ENCODE measurements at places on chromosomes 6 and 20.

DNA sequence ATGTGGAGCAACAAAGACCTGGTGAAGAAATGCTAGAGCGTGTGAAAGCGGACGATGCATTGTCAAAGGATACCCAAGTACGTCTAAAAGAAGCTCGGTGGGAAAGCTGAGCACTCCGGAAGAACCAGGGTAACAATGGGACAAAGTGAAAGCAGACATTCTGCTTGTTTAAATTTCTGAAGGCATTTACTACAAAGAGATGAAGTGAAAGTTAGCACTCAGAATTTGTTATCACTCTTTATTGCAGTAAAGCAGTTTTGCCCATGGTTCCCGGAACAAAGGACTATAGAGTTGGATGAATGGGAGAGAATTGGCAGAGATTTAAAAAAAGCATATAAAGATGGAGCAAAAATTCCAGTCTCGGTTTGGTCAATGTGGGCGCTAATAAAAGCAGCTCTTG lies 12.8 kb upstream of the IRAK1BP1 start:
- no peak for DNase-seq
- H3K4me1 ChIP-seq: no peaks in the 10 kb centered on the region
- H3K36me3 ChIP-seq: no peaks in the 10 kb centered on the region
- H3K27ac ChIP-seq: no peak overlapping the region
- no peak overlapping the region for H3K4me3 ChIP-seq
- H3K27me3 ChIP-seq: no peaks in the 10 kb centered on the region

- H3K27me3 ChIP-seq: no peaks in the 10 kb centered on the region
- DNase-seq: no peak
- no peaks in the 10 kb centered on the region for H3K4me1 ChIP-seq
- H3K4me3 ChIP-seq: no peak overlapping the region
- no peaks in the 10 kb centered on the region for H3K36me3 ChIP-seq
Observed at GRCh38 chr6:117985916-117986315, 78.9 kb downstream of the SLC35F1 start.

- H3K36me3 ChIP-seq: no peaks in the 10 kb centered on the region
- H3K27me3 ChIP-seq: no peaks in the 10 kb centered on the region
- no peak overlapping the region for H3K4me3 ChIP-seq
- H3K27ac ChIP-seq: no peak overlapping the region
- no peak for DNase-seq
Observed at GRCh38 chr6:21295506-21296240, 297.9 kb upstream of the SOX4 start.

DNA sequence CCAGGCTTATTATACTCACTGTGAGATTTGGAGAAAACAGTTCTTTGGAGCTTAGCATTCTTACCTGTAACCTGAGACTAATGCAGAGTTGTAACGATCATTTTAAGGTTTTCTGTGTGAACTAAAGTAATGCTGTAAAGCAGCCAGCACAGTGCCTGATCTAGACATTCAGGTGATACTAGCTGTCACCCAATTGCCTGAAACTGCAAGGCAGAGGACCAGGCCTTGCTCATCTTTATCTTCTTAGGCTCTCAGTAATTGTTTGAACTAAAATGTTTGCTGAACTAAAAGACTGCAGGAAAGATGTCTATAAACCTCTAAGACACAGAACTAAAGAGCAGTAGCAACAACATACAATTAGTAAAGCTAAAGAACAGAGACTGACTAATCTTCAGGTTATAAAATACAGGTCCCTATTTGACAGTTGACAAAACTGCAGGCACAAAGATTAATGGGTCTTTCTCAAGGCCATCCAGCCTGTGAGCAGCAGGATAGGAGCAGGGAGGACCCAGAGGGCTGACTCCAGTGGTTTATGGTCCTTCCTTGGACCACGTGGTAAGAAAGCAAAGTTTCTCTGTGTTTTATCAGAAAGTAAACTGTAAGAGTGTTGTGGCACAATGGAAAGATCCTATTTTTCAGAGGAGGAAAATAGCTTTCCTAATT lies 31.4 kb downstream of the SMLR1 start:
- no peak for DNase-seq
- no peak overlapping the region for H3K4me3 ChIP-seq
- no peaks in the 10 kb centered on the region for H3K4me1 ChIP-seq
- H3K27ac ChIP-seq: no peak overlapping the region
- H3K36me3 ChIP-seq: no peaks in the 10 kb centered on the region

DNA sequence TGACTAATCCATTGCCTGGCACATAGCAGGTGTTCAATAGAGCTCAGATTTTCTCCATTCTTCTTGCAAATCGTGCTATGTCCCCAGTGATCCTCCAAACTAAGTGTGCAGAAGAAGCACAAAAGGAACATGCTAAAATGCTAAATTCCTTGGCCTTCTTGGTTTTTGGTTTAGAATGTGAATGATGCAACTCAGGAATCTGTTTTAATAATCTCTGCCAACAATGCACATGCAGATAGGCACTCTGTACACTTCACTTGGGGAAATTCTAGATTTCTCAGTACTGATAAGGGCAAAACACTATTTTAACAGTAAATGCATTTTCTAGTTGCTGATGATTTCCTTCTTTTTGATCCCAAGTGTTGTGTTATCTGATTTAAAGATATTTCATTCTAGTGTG lies 35.2 kb downstream of the SLC22A1 start:
- DNase-seq: no peak
- H3K4me3 ChIP-seq: no peak overlapping the region
- no peaks in the 10 kb centered on the region for H3K27me3 ChIP-seq
- H3K36me3 ChIP-seq: no peaks in the 10 kb centered on the region
- H3K4me1 ChIP-seq: no peaks in the 10 kb centered on the region

GRCh38 chr6:52536424-52536916 lies 40.4 kb downstream of the TRAM2 start:
- no peaks in the 10 kb centered on the region for H3K36me3 ChIP-seq
- H3K27me3 ChIP-seq: no peaks in the 10 kb centered on the region
- H3K4me3 ChIP-seq: no peak overlapping the region

GRCh38 chr6:73182021-73182607 lies 43.2 kb downstream of the KHDC1L start:
- no peaks in the 10 kb centered on the region for H3K27me3 ChIP-seq
- no peak for DNase-seq
- H3K27ac ChIP-seq: no peak overlapping the region
- H3K4me1 ChIP-seq: no peaks in the 10 kb centered on the region
- H3K4me3 ChIP-seq: no peak overlapping the region

DNA sequence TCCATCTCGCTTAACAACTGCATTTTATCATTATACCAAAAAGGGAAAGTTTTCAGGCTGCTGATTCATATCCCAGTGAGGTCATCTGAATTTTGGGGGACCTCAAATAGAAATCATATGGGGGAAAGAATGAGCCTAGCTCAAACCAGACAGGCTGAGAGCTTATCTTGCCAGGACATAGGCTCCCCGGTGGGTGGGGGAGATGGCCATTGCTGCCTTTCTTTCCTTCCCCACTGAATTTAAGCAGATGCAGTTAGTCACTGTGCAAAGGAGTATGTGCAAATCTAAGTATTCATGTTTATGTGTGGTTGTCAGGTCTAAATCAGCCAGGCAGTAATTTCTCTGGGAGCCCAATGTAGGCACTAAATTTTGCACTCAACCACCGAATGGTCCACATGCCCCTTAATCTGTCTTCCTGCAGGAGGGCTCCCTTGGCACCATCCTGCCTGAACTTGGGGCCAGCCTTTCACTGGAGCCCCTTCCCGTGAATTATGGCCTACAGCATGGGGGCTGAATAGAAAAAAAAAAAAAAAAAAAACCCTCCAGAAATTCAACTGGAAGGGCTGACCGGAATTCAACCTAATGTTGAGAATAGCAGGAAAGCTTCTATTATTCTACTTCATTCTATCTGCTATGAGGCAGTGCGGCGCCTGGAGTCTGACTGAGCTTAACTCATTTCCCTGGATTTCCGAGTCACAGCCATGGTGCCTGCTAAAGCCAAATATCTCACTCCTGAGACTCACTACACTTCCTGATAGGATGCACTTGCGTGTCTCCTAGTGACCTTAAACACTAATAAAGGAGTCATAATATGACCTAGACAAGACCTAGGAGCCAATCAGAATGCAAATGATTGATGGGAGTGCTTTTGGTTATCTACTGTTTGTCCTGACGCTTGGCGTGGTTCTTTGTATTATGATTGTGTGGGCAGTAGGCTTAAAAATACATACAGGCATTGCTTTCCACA lies 161.5 kb upstream of the HEY2 start:
- no peak overlapping the region for H3K4me3 ChIP-seq
- no peaks in the 10 kb centered on the region for H3K36me3 ChIP-seq
- no peak overlapping the region for H3K27ac ChIP-seq
- no peak for DNase-seq
- H3K4me1 ChIP-seq: no peaks in the 10 kb centered on the region
- no peaks in the 10 kb centered on the region for H3K27me3 ChIP-seq

- no peaks in the 10 kb centered on the region for H3K27me3 ChIP-seq
- H3K36me3 ChIP-seq: no peaks in the 10 kb centered on the region
- no peaks in the 10 kb centered on the region for H3K4me1 ChIP-seq
- no peak overlapping the region for H3K4me3 ChIP-seq
- no peak overlapping the region for H3K27ac ChIP-seq
- DNase-seq: no peak
Observed at GRCh38 chr6:73610444-73611275, 43.1 kb downstream of the SLC17A5 start.

DNA sequence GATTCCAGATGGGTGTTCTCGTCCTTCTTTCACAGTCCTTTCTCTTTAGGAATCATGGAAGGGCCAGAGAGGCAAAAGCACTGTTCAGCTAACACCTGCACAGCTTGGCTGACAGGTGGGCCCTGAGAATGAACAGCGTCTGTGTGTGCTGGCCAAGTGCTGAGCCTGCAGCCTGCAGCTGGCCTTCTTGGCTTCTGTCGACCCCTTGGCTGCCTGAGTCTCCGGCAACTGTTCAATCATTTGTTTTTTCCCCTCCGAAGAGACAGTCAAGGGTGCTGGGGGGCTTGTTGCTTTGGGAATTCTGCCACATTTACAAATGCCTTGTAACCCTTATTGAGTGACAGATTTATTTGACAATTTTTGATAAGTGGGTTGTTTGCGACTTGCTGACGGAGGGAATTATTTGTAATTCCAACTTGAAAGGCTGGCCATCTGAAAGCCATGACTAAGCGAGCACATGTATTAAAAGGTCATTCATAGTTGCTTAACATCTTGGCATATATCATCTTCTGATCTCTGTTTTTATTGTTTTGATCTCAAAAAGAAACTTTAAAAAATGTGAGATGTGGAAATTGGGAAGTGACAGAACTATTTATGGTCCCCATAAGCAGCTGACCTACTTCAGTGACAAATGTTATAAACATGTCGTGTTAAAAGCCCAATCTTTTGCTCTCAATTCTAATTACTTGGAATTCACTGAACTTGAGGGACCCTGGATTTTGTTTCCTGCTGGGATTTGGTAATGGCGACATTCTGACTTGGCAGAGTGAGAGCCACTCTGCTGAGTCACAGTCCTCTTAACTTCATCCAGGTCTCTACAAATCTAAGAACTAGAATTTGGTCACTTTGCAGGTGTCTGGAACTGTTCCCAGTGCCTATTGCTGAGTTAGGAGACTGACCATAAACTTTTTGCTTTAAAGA lies 41.9 kb upstream of the FERMT1 start:
- no peak for DNase-seq
- no peaks in the 10 kb centered on the region for H3K27me3 ChIP-seq
- no peaks in the 10 kb centered on the region for H3K36me3 ChIP-seq
- H3K4me3 ChIP-seq: no peak overlapping the region
- no peak overlapping the region for H3K27ac ChIP-seq
